ENCODE measurements at places on chromosomes 5 and 9. TPM values are rescaled to one million over a fixed set of nuclear protein-coding genes. Genes with fewer than 3 reads are reported as not detected.

Gene APBA1
- total RNA-seq = 4.6 TPM

Gene S1PR3
- 10.4 TPM for total RNA-seq

Gene CARD9
- total RNA-seq = 2.1 TPM

Gene MELK
- not detected for total RNA-seq

Gene SLC36A2
- total RNA-seq = not detected

Gene TMEM174
- not detected for total RNA-seq

Gene LIX1
- total RNA-seq = 0.99 TPM

Gene FRMPD1
- total RNA-seq = 0.41 TPM

Gene PDE6A
- total RNA-seq = not detected

DNA sequence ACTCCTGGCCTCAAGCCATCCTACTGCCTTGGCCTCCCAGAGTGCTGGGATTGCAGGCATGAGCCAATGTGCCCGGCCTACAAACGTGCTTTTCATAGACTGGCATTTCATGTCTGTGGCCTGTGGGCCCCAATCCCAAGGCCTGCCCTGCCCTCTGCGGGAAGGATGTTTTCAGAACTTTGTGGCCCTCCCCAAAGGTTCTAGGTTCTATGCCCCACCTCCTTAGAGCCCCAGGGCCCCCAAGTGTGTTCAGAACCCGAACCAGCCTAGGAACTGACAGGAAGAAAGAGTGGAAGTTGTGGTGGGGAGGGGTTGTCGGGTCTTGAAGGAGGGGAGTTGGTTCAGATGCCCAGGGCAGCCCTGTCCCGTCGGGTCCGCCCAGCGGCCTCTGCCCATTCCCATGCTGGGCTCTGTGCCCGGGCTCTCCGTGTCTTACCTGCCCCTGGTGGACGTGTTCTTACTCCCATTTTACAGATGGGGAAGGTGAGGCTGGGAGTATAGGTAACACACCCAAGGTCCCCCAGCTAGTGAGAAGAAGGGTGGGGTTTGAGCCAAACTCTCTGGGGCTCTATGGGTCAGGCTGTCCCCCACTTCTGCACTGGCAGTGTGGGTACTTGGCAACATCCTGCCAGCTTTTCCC lies 175.8 kb upstream of the IER5L start:
- no peak for DNase-seq

- no peak for DNase-seq
These were observed 98.9 kb downstream of the CSNK1G3 start for GRCh38 chr5:123610665-123611405.

GRCh38 chr5:77906806-77907205 lies 130.7 kb upstream of the TBCA start:
- DNase-seq = no peak

DNA sequence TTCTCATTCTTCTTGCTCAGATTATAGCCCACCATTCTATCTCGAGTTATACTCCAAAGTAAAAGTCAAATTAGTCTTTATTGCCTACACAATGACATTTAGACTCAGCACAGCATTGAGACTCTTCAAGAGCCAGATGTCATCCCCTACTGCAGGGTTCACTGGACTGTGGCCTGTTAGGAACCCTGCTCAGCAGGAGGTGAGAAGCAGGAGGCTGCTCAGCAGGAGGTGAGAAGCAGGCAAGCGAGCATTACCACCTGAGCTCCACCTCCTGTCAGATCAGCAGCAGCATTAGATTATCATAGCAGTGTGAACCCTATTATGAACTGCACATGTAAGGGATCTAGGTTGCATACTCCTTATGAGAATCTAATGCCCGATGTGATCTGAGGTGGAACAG lies 12.7 kb upstream of the LIFR start:
- DNase-seq = no peak

- DNase-seq = no peak
These were observed 778.3 kb downstream of the PRELID2 start for GRCh38 chr5:145056800-145057199.

DNA sequence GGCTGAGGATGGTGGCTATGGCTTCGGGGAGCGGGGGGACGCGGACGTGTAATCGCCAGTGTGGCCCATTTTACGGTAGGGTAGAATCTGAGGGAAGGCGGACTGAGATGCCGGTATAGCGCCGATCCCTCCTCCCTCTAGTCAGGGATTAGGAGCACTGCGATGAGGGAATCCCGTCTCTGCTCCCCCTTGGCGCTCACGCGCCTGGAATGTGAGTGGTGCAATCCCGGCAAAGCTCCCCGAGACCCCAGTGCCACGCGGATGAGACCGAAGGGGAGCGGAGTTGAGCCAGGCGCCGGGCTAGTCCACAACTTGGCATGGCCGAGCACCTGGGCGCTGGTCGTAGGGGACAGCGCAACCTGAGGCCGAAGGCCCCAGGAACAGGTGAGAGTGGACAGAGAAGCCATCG lies 2.2 kb downstream of the NPR3 start:
- DNase-seq = no peak

DNA sequence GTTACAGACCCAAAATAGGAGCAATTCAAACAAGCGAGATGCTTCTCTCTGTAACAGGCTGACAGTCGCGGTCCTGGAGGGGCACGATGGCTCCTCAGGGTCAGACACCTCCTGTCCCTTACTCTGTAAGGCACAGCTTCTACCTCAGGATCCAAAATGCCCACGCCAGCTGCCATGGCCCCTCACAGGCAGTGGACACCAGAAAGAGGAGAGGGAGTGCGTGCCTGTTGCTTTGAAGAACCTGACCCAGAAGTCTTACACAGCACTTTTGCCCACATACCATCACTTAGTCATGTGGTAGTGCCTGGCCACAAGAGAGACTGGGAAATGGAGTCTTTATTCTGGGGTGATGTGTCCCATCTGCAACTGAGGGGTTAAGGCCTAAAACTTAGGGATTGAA lies 11.6 kb upstream of the ABL1 start:
- DNase-seq = no peak
